ENCODE measurements at places on chromosomes 3 and 15.

DNA sequence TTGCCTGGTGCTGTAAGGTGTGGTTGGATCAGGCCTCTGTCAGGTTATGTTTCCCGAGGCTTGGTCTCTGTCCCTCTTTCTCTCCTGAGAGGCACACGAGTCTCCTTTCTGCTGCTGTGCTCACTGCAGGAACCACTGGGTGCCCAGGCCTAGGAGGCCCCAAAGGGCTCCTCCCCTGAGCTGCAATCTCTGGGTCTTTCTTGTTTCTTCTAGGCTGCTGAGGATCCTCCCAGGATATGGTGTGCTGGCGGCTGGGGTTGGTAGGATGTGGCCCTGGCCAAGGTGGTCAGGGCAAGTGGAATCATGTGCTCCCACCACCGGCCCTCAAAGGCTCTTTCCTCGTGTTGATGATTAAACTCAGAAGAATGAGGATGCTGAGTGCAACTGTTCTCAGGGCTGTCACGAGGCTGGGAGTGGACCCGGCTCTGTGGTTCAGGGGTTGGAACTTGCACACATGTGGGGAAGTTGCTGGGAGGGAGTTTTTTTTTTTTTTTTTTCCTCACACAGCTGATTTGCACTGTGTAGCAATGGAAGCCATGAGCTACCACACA lies 43.6 kb upstream of the CTSH start:
- DNase-seq = no peak

GRCh38 chr15:58056015-58056414 lies 9.5 kb downstream of the ALDH1A2 start:
- no peak for DNase-seq

DNA sequence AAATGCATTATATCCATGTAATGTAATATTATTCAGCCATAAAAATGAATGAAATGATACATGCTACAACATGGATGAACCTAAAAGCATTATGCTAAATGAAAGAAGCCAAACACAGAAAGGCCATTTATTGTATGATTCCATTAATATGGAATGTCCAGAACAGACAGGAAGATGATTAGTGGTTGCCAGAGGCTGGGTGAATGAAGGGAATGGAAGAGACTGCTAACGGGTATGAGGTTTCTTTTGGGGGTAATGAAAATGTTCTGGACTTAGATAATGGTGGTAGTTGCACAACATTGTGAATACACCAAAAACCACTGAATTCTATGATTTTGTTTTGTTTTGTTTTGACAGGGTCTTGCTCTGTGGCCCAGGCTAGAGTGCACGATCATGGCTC lies 61.6 kb upstream of the MAP4 start:
- DNase-seq = no peak

DNA sequence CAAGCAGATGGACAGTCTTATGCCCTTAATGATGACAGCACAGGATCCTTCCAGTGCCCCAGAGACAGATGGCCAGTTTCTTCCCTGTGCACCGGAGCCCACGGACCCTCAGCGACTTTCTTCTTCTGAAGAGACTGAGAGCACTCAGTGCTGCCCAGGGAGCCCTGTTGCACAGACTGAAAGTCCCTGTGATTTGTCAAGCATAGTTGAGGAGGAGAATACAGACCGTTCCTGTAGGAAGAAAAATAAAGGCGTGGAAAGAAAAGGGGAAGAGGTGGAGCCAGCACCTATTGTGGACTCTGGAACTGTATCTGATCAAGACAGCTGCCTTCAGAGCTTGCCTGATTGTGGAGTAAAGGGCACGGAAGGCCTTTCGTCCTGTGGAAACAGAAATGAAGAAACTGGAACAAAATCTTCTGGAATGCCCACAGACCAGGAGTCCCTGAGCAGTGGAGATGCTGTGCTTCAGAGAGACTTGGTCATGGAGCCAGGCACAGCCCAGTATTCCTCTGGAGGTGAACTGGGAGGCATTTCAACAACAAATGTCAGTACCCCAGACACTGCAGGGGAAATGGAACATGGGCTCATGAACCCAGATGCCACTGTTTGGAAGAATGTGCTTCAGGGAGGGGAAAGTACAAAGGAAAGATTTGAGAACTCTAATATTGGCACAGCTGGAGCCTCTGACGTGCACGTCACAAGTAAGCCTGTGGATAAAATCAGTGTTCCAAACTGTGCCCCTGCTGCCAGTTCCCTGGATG lies 198.7 kb downstream of the AKAP13 start:
- no peak for DNase-seq

- no peak for DNase-seq
These were observed 822 bp downstream of the ST8SIA2 start for GRCh38 chr15:92394309-92395097.

DNA sequence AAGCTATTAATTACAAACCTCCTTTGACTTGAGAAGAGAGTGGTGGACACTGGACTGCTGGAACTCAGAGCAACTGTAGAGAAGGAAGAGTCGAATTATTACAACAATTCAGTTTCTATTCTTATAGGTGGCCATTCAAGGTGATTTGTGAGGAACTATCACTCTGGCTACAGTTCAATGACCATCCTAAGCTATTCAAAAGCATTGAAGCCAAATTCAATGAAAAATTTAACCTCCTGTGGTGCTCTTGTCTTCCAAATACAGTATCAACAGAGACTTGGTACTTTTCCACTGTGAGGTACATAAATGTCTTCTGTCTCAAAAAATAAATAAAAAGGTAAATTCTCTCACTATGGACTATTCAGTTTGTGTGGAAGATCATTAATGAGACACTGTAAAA lies 513.3 kb upstream of the SEMA6D start:
- DNase-seq = no peak

- no peak for DNase-seq
These were observed 12.5 kb upstream of the TRAK1 start for GRCh38 chr3:42078677-42079076.

- DNase-seq = no peak
These were observed 161.7 kb downstream of the POLR2M start for GRCh38 chr15:57867970-57868798.

- DNase-seq = no peak
These were observed 106.7 kb downstream of the GHSR start for GRCh38 chr3:172341482-172342059.

GRCh38 chr3:13673207-13673606 lies 124.3 kb downstream of the FBLN2 start:
- no peak for DNase-seq

GRCh38 chr3:120555657-120556509 lies 40.3 kb upstream of the NDUFB4 start:
- no peak for DNase-seq

DNA sequence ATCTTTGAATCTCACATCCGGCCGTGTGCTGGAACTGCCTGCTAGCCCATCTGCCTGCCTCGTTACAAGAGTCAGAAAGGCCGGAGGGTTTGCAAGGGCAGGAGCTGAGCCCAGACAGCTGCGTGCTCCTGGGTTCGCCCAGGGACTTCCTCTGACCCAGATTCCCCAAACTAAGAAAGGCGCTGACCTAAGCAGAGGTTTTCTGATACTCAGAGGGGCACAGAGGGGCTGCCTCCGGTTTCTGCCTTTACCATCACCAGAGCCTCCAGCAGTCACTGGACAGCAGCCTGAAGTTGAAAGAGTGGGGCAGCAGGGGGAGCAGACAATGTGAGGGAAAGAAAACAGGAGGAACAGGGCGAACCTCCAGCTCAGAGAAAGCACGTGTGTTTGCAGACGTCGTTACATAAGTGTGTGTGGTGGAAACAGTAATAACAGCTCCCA lies 33.4 kb upstream of the RAD18 start:
- DNase-seq = no peak

GRCh38 chr15:34986771-34987480 lies 1.2 kb downstream of the ZNF770 start:
- DNase-seq = no peak

- DNase-seq = no peak
These were observed 26.5 kb downstream of the GPR15 start for GRCh38 chr3:98558100-98558827.

- DNase-seq = no peak
These were observed 534 bp downstream of the FRMD5 start for GRCh38 chr15:44194323-44195150.

DNA sequence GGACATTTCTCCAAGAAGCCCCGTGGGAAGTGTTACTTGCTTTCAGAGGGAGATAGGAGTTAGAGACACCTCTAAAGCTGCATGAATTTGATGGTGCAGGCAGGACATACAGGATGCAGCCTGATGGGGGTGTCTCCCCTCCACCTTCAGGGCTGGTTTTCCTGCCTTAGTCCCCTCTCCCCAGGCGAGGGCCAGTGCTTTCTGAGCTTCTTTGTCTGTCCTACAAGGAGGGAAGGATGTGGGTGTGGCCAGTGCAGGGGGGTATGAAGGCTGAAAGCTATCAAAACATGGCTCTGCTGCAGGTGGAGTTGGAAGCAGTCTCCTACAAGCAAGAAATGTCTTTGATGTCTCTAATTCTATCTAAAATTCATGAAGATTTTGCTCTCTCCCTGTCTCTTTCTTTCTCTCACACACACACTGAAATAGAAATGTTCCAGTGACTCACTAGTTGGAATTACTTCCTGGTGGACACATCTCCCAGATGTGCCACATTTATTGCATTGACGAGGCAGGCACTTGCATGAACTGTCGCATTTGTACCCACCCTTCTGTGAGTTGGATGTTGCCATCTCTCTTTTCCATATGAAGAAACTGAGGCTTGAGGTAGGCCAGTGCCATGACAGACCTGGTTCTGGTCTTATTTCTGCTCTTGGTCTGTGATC lies 13.9 kb upstream of the PODXL2 start:
- DNase-seq = no peak

- no peak for DNase-seq
These were observed 38.8 kb downstream of the PARP14 start for GRCh38 chr3:122719273-122719921.

DNA sequence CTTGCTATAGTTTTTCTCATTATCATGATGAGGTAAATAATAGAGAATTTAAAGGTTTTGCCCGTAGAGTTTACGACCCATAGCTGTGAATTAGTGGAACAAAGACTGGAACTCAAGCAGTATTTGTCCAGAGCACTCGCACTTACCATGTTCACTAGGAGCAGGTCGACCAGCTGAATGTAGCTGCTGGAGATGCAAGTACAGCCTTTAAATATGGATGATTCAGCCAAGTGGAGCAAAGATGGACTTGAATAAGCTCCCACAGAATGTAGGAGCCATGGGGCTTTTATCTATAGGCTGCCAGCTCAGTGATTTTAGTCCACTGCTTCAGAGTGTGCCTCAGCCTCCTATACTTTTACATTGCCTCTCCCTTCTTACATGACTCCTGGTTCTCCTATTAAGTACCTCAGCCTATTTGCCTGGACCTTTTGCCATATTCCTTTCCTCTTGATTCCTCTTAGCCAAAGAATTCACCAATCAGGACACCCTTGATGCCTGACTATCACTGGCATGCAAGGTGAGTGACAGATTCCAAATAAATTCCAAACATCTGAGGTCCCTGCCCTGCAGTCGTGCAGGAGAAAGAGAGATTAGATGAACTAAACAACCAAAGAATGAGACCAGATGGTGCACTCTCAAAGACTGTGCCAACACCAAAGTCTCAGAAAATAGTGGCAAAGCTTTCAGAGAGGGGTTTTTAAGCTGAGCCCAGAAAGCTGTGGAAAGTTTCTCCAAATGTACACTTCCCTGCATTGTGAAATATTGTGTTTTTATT lies 3.9 kb downstream of the MKRN3 start:
- DNase-seq = no peak

DNA sequence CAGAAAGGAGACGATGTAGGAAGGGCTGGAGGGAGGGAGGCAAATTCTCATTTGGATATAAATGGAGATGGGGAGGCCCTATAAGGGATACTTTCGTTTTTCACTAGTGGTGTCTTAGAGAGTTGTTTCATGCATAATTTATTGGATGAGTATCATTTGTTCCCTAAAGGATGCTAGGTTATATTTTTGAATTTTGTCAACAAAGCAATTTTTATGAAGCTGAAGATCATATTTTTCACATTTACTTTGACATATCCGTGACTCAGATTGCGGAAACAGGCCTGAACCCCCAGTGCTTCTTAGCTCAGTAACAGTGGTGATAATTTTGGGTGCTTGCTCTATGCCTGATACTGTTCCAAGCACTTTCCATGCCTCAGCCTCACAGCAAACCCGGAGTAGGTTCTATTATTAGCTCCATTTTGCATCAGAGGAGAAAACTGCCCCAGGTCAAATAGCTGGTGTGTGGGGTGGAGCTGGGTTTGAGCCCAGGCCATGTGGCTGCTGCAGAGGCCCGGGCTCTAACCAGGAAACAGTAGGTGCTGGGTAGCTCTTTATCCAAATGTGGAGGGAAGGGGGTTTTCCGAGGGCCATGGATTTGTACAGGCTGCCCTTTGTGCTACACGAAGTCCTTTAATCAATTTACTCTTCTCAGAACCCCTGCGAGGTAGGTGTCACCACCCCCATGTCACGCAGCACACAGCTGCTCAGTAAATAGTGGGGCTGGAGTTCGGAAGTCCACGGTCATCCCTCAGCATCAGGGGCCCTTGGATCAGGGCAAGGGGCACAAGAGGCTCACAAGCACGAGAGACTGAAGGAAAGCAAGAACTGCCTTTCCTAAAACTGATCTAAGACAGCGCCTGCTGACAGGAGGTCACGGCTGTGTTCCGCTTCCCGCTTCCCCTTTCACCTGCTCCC lies 99.1 kb downstream of the SLC49A4 start:
- no peak for DNase-seq

DNA sequence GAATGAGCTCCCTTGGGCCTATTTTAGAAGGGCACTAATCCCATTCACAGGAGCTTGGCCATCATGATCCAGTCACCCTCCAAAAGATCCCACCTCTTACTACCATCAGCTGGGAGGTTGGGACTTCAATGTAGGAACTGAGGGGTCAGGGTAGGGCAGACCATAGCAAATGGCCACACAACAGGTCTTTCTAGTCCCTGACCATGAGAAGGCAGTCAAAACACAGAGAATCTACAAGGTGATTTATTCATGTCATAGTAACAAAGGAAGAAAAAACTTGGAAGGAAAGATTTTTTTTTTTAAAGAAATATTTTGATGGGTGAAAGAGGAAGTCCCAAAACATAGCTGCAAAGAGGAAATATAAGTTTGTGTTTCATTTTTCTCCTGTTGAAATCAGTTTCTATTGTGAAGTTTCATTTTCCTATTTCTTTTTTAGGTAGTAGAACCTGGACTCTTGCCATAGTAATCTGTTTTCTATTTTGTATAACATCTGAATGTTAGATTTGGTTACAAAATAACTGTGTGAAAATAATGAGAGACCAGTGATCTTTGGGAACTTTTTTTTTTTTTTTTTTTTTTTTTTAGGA lies 23.5 kb upstream of the TNFSF10 start:
- no peak for DNase-seq

DNA sequence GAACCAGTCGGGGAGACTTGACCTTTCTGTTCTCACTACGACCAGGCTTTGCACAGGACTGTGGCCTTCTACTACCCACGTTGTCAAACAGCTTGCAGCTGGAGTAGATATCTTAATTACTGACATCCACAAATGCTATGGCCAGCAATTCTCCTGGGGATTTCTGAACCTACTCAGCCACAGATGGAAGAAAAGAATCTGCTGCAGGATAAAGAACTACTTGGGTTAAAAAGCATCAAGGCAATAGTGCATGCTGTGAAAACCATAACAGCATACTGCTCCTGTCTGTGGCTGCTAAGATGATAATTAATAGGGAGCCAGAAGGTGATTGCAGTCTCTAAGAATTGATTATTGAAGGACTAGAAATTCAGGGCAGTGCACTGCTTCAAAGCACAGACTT lies 859.2 kb upstream of the SEMA6D start:
- no peak for DNase-seq

Measured in GM18507 (cell line).